Uterus (tissue), 4 donors: ENCODE measurements at places on chromosomes 3 and 15.

DNA sequence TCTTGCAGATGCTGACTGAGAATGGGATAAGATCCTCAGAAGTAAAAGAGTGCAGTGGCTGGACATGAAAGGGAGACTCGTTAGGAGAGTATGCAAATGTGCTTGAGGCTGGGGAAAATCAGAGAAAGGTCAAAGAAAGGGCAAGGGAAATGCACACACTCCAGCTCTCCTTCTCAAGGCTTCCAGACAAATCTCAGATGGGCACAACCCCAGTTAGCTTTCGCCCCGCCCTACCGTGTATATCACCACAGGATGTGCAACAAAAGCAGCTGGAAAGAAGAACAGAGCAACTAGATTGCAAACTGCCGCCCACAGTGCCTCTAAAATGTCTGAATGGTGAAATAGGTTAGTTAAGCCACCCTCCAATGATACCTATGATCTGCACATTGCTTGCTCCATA lies 63.9 kb downstream of the CERS3 start:
- no peak for DNase-seq

DNA sequence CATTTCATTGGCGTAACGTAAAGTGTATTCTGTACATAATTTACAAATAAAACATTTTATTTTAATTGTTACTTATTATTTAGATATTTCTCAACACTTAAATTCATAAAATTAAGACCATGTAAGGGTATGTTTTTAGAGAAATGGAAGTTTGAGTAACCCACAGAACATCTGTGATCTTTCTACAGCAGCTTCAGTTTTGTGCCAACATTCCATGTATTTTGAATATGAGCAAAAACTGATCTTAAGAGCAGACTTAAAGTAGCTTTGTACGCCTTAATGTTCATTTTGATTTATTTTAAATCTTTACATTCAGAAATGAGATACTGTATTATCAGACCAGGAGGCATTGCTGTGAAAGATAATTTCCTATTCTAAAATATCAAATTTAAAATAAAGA lies 27.2 kb downstream of the SEC62 start:
- DNase-seq: no peak

- DNase-seq: no peak
Observed at GRCh38 chr15:29570121-29570947, 251.9 kb downstream of the TJP1 start.

GRCh38 chr3:194132465-194133286 lies 3.3 kb upstream of the HES1 start:
- no peak for DNase-seq

DNA sequence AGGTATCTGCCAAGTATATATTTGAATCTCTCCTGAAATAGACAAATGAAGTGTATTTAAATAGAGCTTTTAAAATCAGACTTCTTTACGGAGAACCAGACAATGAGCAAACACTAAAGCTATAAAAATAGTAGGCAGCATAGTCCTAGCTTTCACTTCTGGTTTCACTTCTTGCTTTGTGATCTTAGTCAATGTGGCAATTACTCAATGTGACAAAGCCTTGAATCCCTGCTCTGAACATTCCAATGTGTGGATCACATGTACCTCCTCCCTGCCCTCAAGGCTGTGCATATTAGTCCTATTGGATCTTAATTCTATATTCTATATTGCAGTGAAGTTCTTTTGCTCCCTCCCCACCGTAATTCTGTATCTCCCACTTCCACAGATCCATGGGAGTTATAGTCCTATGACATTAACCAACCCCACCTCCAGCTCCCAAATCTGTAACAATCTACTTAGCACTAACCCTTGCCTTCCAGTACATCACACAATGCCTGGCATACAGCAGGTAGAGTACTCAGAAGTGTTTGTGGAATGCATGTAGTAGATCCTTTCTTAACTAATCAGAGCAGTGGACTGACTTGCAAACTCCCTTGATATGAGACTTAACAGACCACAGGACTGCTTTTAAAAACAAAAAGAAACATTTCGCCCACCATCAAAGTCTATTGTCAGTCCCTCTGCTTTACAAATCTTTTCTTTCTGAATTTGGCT lies 24.3 kb upstream of the CP start:
- DNase-seq: no peak

GRCh38 chr3:193190146-193190786 lies 50.8 kb upstream of the PLAAT1 start:
- DNase-seq: no peak

DNA sequence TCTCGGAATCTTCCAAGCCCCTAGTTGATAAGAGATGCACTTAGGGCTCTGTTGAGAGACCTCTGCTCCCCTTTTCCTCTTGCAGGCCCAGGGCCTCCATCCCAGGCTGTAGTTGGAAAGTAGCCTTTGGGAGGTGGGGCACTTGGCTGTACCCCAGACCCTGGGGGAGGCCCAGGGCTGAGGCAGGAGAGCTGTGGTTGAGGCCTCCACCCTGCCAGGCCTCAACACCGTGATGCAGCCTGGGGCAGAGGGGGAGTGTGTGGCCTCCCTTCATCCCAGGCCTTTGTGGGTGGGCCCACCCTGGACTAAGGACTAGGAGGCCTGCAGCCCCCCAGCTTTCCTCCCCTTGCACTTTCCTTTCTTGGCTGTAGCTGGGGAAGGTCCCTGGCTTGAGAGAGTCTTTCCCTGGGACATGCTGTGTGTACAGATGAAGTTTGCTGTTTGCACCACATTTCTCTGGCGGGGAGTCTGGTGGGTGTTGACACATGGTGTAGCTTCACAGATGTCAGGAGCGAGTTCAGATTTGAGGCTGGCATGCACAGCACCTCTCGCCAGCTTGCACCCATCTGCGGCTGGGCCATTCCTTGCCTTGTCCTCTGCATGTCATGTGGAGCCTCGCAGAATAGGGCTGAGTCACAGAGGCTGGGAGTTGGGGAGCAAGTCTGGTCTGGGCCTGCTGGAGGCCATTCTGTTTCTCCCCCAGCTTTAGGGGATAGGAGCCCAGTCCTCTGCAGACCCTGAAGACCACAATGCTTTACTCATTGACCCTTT lies 13.7 kb downstream of the PLEKHO2 start:
- DNase-seq: no peak

DNA sequence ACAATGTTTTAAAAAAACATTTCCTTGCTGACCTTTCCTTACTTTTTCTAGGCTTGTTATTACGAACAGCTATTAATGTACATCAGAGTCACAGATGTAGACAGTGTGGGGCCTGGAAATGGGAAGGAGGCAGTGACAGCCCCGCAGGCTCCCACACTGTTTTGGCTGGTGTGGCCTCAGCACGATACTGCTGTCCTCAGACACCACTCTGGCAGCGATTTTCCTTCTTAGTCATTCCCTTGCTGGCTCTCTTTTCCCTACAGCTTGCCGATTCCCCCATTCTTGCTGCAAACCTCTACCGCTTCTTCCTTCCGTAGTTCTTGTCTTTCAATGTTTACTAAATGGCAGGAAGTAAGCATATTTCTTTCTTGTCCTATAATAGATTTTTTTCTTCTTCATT lies 113.1 kb downstream of the ABI3BP start:
- peak; percentile 27 for DNase-seq

DNA sequence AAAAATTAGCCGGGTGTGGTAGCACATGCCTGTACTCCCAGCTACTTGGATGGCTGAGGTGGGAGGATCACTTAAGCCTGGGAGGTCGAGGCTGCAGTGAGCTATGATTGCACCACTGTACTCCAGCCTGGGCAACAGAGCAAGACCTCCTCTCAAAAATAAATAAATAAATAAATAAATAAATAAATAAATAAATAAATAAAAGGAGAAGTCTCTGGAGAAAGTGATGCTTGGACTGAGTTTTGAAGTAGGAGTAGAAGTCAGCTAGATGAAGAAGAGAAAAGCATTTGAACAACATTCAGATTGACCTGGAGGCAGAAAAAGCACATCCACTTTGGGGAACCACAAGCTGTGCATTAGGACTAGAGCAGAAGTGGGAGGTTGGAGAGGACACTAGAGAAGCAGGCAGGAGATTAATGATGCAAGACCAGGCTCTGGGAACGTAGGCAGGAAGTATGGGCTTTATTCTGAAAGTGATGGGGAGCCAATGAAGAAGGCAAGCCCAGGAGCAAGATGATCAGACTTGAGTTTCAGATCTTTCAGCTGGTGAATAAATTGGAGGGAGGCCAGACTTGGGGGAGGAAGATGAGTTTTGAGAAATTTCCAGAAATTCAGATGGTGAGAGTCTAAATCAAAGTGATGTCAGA lies 48.7 kb downstream of the KLHL6 start:
- DNase-seq: no peak

DNA sequence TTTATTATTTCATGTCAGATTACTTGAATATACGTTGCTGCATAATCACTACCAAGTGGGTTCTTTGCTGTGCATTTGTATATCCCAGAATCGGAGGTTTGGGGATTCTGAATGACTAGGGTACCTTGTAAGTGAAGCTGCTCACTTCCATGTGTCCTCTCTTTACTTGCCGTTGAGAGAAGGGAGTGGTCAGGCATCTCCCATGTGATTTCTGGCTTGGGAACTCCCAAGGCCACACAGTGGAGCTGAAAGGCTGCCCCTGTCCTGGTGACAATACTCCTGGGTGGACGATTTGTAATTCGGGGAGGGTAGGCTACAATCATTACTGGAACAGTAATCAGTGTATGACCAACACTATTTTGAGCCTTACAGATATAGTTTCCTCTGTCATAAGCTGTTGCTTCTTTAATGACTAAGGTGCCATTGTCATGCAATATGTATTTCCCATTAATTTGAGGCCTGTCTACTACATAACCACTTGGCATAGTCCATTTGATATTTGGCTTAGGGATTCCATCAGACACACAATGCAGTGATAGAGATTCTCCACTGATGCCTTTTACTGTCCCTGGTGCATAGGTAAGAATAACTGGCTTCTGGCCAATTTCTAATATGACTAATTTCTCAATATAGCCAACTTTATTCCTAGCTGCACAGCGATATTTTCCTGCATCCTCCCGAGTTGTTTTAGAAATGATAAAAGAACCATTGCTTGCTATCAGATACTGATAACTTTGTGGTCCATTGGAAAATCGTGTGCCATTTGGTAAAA lies 24.0 kb downstream of the IGSF10 start:
- no peak for DNase-seq

GRCh38 chr15:78682004-78682651 lies 41.1 kb upstream of the CHRNB4 start:
- DNase-seq: no peak

DNA sequence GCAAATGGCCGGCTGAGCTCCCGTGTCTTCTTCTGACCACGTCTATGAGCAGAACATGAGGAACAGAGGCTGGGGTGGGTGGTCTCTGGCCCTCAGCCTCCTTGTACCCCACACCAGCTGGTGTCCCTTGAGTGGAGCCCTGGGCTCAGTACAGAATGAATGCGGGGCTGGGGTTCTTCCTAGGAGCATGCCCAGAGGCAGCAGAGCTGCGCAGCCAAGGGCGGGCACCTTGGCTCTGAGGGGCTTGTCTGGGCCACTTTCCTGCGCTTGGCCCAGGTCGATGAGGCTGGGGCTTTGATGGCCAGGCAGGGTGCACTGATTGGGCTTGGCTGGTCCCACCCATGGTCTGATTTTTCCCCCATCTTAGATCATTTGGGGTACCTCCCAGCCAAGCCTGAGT lies 6.4 kb downstream of the SCN5A start:
- peak; percentile 0 for DNase-seq

GRCh38 chr3:184317201-184317600 lies 2.8 kb downstream of the EIF4G1 start:
- no peak for DNase-seq

- DNase-seq: no peak
Observed at GRCh38 chr15:41886741-41887140, 7.1 kb downstream of the SPTBN5 start.

DNA sequence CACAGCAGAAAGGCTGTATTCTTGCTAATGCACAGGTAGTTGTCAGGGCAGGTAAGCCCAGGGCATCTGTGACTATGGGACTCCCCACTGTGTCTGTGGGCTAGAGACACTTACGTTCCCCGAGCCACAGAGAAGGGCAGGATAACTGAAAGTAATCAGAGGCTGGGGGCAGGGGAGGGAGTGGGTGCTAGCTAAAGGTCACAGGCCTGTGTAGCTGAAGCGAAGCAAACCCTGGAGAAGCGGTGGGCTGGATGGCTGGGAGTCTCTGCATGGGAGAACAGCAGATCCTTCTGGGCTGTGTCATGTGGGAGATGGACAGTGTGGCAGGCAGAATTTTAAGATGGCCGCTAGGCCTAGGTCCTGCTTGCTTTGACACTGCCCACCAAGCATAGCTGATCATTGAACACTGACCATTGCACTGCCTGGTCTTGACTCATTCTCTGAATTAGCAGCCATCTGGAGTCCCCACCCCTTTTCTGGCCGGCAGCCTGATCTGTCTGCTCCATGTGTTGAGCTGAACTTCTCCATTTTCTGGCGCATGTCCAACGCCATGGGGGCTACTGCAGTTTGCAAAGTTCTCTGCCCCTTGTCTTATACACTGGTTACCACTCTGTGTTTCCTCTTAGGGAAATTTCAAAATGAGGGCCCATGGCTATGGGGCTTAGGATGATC lies 110.0 kb downstream of the DGKG start:
- no peak for DNase-seq

- DNase-seq: no peak
Observed at GRCh38 chr3:46479696-46480095, 15.0 kb upstream of the LTF start.

- DNase-seq: no peak
Observed at GRCh38 chr3:167251678-167252077, 128.4 kb downstream of the ZBBX start.

DNA sequence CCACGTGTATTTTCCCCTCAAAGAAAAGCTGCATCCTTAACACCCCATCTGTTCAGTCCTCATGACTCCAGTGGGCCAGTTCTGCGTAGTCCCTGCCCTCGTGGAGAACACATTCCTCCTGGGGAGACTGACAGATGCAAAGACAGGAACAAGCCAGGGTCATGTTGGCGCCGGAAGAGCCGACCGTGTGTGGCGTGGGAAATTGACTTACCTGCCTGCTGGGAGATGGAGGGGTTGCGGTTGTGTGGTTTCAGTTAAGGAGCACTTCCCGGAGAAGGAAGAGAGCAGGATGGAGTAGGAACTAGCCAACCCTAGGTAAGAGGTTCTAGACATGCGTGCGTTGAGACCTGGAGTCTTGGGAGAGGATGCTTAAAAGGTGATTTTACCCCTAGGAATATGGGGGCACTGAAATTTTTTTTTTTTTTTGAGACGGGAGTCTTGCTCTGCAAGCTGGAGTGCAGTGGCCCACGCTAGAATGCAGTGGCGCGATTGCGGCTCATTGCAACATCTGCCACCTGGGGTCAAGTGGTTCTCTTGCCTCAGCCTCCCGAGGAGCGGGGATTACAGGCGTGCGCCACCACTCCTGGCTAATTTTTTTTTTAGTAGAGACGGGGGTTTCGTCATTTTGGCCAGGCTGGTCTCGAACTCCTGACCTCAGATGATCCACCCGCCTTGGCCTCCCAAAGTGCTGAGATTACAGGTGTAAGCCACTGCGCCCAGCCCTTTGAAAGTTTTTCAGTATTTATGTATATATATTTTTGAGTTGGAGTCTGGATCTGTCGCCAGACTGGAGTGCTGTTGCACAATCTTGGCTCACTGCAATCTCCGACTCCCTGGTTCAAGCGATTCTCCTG lies 1.4 kb downstream of the VHL start:
- peak; percentile 25 for DNase-seq

DNA sequence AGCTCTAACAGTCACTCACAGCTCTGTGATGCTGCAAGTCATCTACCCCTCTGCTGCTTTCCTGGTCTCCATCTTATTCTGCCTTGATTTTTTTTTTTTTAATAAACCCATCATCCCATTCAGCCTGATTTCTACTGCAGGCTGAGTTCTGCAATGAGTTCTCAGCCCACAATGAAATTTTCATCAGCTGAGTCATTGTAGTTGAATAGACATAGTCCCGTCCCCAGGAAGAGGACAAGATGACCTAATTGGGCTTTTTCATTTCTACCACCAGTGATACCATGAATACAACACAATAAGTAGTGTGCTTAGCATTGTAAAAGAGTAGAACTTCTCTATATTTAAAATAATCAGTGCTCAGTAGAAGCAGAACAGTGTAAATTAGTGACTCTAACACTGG lies 59.3 kb downstream of the C3orf85 start:
- no peak for DNase-seq
